ENCODE measurements at places on chromosomes 4 and X.

DNA sequence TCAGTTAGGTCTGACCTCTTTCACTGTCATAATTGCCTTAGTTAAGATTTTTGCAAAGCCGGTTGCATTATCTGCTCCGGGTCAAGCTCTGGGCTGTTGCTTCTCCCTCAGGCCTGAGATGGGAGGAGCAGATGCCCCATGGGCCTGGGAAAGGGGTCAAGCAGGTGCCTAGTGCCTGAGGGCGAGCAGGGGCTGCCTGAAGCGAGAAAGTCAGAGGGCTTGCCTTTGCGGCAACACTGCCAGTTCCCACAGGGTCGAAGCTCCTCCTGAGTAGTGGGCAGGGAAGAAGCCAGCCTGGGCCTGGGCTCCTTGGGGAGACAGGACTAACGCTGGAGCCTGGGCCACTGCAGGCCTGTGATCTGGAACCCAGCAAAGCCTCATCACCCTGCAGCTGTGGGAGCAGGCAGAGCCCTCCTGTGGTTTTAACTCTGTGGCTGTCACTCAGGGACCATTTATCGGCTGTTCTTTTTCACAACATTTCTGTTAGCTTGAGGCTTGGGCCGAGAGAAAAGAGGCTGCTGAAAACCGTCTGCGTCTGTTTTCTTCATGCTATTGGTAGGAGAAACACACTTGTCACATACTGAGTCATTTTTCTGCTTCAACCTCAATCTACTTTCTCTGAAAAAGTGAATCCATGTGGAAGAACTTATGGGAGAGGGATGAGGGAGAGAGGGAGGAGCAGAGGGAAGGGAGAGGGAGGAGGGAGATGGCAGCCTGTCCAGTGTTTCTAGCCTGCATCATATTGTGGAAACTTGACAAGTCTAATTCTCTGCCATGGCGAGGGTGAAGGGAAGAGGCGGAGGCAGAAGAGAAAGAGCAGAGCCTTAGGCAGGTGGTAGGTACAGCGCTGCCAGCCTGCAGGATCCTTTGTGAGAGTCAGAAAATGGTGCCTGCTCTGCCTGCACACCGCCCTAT is 68.4 kb downstream of the RHOH start:
- no peak overlapping the region for H3K4me3 ChIP-seq
- peaks cover 51% of the 10 kb centered on the region for H3K4me1 ChIP-seq
- H3K27me3 ChIP-seq: no peaks in the 10 kb centered on the region
- DNase-seq: peak; percentile 36
- H3K27ac ChIP-seq: peak overlapping the region; percentile 43
- H3K36me3 ChIP-seq: no peaks in the 10 kb centered on the region

GRCh38 chr4:183142571-183143550 is 43.8 kb downstream of the WWC2 start:
- no peaks in the 10 kb centered on the region for H3K36me3 ChIP-seq
- peaks cover 26% of the 10 kb centered on the region for H3K4me1 ChIP-seq
- no peak for DNase-seq
- no peak overlapping the region for H3K4me3 ChIP-seq
- H3K27ac ChIP-seq: peak overlapping the region; percentile 5

- no peak overlapping the region for H3K4me3 ChIP-seq
- no peaks in the 10 kb centered on the region for H3K27me3 ChIP-seq
- peaks cover 25% of the 10 kb centered on the region for H3K4me1 ChIP-seq
- DNase-seq: no peak
These were observed 84.2 kb upstream of the EGFL6 start for GRCh38 chrX:13485167-13485566.

- DNase-seq: no peak
- H3K27ac ChIP-seq: no peak overlapping the region
- H3K27me3 ChIP-seq: no peaks in the 10 kb centered on the region
- H3K4me3 ChIP-seq: no peak overlapping the region
- H3K36me3 ChIP-seq: no peaks in the 10 kb centered on the region
These were observed 243.8 kb downstream of the PPP3CA start for GRCh38 chr4:101103381-101104142.

DNA sequence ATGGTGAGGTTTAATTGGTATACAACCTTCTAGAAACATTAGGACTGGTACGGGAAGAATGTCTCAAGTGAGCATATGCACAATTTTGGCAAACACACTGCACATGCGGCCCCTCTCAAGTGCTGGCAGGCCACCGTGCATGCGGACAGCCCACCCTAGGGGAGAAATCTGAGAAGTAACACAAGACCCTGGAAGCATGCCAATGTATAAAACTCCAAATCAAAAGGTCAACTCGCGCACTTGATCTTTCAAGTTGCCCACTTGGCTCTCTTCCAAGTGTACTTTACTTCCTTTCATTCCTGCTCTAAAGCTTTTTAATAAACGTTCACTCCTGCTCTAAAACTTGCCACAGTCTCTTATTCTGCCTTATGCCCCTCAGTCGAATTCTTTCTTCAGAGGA is 488.3 kb downstream of the CFAP47 start:
- H3K4me1 ChIP-seq: no peaks in the 10 kb centered on the region
- no peaks in the 10 kb centered on the region for H3K36me3 ChIP-seq
- no peak for DNase-seq
- no peak overlapping the region for H3K4me3 ChIP-seq
- no peaks in the 10 kb centered on the region for H3K27me3 ChIP-seq

DNA sequence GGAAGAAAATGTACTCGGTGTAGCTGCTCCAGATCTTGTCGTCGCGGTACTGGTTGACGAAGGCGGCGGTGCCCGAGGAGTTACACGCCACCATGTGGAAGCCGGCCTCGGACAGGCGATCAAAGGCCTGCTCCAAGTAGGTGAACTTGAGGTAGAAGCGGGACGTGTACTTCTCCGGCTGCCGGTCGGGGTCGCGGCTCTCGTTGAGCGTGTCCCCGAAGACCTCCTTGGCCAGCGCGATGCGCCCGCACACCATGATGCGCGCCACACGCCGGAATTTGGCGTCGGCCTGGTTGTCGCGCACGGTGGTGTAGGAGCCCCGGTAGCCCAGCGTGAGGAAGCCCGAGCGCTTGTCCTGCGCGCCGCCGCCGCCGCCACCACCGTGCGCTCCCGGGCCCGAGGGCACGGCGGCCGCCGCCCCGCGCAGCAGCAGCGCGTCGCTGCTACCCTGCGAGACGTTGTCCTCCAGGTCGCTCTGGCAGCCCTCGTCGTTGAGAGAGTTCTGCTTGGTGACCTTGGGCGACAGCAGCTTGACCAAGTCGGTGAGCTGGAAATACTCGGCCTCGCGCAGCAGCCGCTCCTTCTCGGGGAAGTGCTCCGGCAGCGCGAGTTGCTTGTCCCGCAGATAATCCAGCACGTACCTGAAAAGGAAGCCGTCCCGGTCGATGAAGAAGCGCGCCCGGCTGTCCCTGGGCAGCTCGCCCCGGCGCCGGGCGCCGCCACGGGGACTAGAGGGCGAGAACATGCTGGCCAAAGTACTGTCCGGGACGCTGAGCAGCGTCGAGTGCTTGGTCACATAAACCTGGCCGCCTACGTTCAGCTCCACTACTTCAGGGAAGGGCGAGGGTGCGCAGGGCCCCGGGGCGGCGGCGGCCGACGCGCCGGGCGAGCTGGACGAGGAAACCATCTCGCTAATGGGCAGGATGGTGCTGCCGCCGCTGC is 775 bp downstream of the KCTD8 start:
- H3K27ac ChIP-seq: no peak overlapping the region
- no peak for DNase-seq
- H3K4me1 ChIP-seq: no peaks in the 10 kb centered on the region
- H3K4me3 ChIP-seq: no peak overlapping the region
- no peaks in the 10 kb centered on the region for H3K36me3 ChIP-seq
- no peaks in the 10 kb centered on the region for H3K27me3 ChIP-seq

DNA sequence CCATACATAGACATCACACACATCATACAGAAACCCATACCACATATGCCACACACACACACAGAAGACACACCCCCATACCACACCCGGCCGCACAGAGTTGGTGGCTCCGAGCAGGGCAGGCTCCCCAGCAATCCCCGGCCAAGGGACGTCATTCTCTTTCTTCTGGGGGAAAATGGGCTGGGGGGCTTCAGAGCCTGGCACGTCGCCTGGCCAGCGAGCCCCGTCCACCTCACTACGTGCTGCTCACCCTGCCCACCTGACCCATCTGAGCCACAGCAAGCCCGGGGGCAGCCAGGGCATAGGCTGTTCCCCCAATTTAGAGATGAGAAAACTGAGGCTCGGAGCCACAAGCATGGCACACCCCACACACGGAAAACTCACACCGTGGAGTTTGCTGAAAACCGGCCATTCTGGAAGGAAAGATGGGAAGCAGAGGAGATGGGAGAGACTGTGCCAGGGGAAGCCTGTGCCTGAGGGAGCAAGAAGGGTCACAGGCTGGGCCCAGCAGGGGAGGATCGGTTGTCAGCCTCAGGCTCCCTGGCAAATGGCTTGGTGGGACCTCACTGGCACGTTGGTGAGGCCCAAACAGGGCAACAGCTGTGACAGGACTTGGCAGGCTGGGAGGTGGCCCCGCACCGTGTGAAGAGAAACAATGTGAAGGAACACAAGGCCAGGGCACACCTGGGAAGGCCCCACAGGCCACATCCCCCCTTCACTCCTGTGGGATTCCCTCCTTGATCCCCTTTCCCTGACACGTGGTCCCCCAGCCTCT is 73.2 kb downstream of the JAKMIP1 start:
- no peak overlapping the region for H3K27ac ChIP-seq
- no peak overlapping the region for H3K4me3 ChIP-seq
- no peak for DNase-seq
- H3K36me3 ChIP-seq: no peaks in the 10 kb centered on the region
- no peaks in the 10 kb centered on the region for H3K27me3 ChIP-seq

- no peaks in the 10 kb centered on the region for H3K36me3 ChIP-seq
- no peak for DNase-seq
- H3K4me1 ChIP-seq: no peaks in the 10 kb centered on the region
- H3K27ac ChIP-seq: no peak overlapping the region
- no peaks in the 10 kb centered on the region for H3K27me3 ChIP-seq
These were observed 2246.0 kb downstream of the ARAP2 start for GRCh38 chr4:33998291-33998690.

DNA sequence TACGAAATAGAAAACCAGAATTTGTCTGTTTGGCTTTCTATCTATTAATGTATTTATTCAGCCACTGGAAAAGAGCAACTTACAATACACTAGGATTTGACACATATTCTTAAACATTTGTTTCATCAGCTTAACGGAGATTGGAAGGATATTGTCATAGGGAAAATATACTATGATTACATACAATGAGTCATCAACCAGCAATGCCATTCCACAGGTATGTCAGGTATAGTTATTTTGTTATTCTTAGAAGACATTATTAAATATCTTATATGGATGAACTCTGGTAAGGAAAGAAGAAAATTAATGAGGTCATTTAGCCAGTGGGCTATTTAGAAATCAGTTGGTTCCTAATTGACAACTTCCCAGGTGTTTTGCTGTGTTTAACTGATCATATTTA is 926.6 kb downstream of the STIM2 start:
- DNase-seq: no peak
- no peaks in the 10 kb centered on the region for H3K36me3 ChIP-seq
- no peak overlapping the region for H3K27ac ChIP-seq

DNA sequence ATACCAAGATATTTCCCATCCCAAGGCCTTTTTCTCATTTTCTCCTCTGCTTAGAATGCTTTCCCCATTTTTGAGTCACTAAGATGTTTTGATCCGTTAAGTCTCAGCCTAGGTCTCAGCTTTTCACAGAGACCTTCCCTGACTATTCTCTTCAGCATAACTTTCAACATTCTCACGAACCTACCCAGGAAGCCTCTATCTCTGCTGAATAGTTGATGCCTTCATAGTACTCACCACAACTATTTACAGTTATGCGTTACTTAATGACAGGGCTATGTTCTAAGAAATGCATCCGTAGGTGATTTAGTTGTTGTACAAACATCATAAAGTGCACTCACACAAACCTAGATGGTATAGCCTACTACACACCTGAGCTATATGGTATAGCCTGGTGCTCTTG is 64.5 kb downstream of the ARL9 start:
- H3K4me1 ChIP-seq: no peaks in the 10 kb centered on the region
- no peaks in the 10 kb centered on the region for H3K36me3 ChIP-seq
- no peak overlapping the region for H3K4me3 ChIP-seq
- no peak overlapping the region for H3K27ac ChIP-seq

DNA sequence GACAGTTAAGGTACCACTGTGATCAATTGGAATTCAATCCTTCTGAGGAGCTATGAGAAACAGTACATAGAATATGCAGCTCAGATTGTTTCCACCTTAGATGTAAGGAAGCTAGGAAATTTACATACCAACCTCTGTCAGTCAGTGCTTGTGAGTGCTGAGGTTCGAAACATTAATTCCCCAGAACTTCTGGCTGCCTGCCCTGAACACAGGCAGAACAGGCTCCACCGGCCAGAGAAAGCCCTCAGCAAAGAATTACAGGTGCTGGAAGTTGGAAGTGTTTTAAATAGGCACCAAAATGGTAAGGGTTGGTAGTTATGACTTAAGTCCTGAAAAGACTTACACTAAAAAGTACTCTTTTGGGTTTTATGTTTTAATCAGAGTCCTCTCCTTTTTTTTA is 651.8 kb downstream of the C4orf33 start:
- no peak for DNase-seq
- no peak overlapping the region for H3K27ac ChIP-seq
- H3K27me3 ChIP-seq: no peaks in the 10 kb centered on the region
- H3K36me3 ChIP-seq: no peaks in the 10 kb centered on the region
- H3K4me1 ChIP-seq: no peaks in the 10 kb centered on the region

DNA sequence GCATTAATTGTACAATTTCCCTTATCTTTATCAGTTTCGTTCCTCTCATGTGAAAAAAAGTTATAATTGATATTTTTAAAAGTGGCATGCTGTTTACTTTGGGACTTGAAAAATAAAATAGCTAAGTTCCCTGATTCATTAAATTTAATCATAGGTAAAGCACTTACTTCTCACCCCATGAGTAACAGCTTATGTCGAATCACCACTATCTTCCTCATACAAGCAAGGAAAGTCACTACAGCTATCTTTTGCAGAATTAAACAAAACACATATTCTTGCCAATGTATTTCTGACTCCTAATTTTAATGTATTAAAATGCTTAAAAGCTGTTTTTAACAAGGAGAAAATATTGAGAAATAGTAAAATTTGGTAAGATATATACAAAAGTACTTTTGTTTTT is 832.4 kb upstream of the PCDH10 start:
- H3K36me3 ChIP-seq: no peaks in the 10 kb centered on the region
- DNase-seq: no peak
- no peak overlapping the region for H3K4me3 ChIP-seq
- H3K27ac ChIP-seq: no peak overlapping the region
- no peaks in the 10 kb centered on the region for H3K27me3 ChIP-seq

- no peaks in the 10 kb centered on the region for H3K4me1 ChIP-seq
- DNase-seq: no peak
- no peaks in the 10 kb centered on the region for H3K36me3 ChIP-seq
- no peak overlapping the region for H3K4me3 ChIP-seq
These were observed 107.9 kb downstream of the ZNF827 start for GRCh38 chr4:145830699-145831098.

DNA sequence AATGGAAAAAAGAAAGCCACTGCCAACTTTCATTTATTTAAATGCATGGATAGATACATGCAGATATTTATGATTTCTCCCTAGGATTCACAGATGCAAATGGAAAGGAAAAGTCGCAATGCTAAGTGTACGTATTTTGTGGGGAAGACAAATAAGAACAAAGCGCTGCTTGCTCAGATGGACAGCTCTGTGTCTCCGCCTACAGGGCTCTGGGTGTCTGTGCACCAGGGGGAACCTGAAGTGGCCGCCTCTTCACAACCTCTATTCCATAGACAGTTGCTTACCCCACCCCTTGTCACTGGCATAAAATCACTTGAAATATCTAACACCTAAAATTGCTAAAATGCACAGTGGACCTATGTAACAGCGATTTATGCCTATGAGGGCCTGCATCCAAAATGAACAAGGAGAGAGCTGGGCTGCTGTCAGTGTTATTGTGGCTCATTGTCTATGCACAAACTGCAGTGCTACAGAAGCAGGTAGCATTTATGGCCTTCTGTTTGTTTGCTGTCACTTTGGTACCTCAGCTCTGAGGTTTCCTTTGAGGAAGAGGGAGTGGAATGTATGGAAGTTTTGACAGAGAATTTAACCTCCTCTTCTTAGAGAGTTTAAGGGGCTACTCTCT is 58.6 kb upstream of the PAGE1 start:
- no peak overlapping the region for H3K4me3 ChIP-seq
- no peaks in the 10 kb centered on the region for H3K27me3 ChIP-seq
- no peak overlapping the region for H3K27ac ChIP-seq

Data from Caco-2 (cell line).